ENCODE measurements at places on chromosomes 3 and 15.

DNA sequence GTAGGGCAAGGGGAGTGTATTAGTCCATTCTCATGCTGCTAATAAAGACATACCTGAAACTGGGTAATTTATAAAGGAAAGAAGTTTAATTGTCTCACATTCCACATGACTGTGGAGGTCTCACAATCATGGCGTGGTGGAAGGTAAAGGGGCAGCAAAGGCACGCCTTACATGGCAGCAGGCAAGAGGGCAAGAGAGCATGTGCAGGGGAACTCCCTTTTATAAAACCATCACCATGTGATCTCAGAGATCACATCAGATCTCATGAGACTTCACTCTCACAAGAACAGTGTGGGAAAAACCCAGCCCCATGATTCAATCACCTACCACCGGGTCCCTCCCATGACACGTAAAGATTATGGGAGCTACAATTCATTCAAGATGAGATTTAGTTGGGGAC is 41.4 kb downstream of the SUMF1 start:
- no peak for DNase-seq

DNA sequence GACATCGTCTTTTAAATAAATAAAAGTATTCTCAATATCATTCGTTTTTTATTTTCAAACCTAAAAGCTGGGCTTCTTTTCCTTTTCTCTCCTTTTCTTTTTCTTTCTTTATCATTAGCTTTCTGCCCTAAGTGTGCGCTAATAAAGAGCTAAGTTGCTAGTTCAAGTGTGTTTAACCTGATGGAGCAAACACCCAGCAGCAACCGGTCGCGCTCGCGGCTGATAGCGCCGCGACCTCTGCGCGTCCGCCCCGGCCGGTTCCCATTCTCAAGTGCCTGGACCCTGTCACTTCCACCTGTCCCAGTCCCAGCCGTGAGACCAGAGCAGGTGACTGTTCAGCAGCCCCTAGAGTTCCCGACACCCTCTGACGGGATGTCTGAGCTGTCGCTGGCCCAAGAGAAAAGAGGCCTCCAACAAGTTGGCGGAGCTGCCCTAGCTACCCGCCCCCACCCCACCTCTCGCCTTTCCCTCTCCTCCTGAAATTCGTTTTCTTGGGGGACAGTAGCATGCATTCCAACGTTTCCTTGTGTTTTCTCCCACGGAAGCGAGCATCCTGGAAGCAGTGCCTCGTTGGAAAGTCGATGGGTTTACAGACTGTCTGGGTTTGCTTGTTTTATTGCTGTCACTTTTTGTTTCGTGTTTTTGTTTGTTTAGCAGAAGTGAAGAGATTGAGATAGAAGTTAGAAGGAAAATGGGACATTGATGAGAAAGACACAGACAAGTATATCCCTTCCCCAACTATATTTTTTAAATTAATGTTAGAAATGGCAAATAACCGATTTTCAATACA is 3.1 kb upstream of the MECOM start:
- DNase-seq = no peak

GRCh38 chr15:42704492-42704926 is 32.4 kb downstream of the CDAN1 start:
- peak; percentile 31 for DNase-seq

- DNase-seq = no peak
These were observed 28.4 kb downstream of the CRTC3 start for GRCh38 chr15:90558171-90558573.

- DNase-seq = no peak
These were observed 15.6 kb upstream of the MAGEF1 start for GRCh38 chr3:184727357-184728009.

GRCh38 chr3:136626493-136626892 is 125.7 kb downstream of the STAG1 start:
- DNase-seq = no peak

GRCh38 chr3:142651711-142652110 is 55.5 kb downstream of the PLS1 start:
- DNase-seq = no peak

GRCh38 chr15:75694241-75695182 is 18.1 kb downstream of the CSPG4 start:
- peak; percentile 90 for DNase-seq

DNA sequence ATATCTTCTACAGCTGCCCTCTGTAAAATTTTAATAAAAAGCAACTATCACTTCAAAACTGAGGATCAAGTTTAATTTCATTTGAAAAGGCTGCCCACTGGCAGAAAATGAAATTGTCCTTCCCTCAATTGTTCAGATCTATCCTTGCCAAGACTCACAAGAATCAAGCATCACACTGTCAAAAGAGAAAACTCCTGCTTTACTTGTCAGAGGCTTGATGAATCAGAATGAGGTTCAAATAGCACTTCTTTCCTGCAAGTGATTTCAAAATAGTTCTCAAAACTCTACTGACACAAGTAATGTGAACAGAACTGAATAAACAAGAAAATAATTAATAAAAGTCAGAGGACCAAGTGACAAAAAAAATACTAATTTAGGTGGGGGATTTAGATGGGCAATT is 70.6 kb downstream of the GOLIM4 start:
- peak; percentile 32 for DNase-seq

GRCh38 chr3:177349384-177349783 is 152.1 kb upstream of the TBL1XR1 start:
- DNase-seq = no peak

GRCh38 chr3:174618368-174619080 is 240.6 kb upstream of the NAALADL2 start:
- DNase-seq = no peak

DNA sequence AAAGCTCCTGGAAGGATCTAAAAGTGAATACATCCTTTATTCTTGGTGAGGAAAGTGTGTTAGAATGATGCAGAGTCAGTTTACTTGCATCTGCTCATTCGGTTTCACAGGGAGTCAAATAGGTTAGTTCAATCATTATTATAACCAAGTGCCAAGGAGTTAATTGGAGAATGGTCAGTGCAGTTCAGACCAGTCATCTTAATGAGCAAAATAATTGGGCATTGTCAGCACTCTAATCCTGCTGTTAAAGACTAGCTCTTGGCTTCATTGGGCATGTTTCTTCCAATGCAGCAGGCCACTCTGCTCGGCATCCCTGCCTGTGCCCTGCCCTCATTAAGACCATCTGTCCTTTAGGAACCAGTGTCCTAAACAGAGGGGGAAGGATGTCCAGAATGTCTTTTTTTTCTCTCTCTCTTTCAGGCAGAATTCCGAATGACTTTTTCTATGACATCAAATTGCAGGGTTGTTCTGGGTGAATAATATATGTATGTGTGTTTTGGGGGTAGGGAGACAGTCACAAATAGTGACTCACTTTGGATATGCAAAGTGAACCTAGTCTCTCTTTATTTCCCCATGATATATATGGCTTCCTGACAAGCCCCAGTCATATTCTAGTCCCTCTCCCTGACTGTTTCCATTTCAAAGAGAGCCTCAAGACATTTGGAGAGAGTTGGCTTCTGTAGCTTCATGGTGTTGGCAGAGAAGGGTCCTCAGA is 205.4 kb upstream of the TRIM42 start:
- no peak for DNase-seq

- no peak for DNase-seq
These were observed 40.4 kb upstream of the PXYLP1 start for GRCh38 chr3:141191097-141191749.

- DNase-seq = no peak
These were observed 271.5 kb downstream of the IL5RA start for GRCh38 chr3:2838546-2839157.

DNA sequence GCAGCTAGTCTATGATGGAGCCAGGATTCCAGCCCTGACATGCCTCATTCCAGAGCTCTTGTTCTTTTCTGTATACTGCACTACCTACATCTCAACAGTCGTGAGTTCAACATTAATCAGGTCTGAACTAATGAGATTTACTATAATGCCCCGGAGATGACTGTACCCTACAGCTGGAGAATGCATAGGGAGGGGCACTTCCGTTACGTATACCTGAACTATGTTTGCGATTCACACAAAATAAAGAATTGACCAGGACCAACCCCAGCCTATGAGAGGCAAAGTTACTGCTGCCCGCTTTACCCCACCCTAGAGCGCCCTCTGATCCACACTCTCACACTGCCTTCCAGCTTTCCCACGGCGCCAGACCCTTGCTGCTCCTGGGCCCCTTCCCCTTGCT is 97.0 kb downstream of the IGF2BP2 start:
- no peak for DNase-seq

- no peak for DNase-seq
These were observed 77.3 kb downstream of the CCR1 start for GRCh38 chr3:46130631-46131310.

- no peak for DNase-seq
These were observed 230.5 kb downstream of the UNC13C start for GRCh38 chr15:54208786-54209185.

DNA sequence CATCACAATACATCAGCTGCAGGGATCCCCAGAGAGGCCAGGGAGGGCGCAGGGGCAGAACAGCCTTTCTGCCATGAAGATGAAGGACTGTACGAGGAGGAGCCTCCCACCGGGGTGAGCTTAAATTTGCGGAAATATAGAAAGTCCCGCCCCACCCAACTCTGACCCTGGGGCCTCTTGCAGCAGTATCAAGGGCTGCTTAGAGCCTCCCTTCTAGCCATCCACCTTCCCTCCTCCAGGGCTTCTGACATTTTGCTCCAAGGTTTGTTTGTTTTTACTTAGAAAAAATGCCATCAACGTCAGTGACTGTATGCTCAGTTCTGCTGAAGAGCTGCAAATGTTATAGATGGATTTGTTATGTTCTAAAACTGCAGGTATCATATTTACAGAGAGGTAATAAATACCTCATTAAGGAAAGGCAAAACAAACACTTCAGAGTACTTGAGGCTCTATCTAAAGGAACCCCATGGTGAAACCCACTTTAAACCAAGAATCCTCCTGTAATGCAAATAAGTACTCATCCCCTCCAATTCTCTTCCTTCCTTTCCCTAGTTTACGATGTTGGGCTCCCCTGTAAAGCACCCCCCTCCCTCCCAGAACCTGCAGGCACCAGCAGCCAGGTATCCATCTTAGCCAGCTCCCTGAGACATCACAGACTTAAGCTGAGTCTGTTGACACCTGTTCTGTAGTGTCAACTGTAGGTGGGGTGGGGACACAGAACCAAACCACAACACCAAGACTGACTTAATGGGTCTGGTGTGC is 30.5 kb downstream of the RFTN1 start:
- DNase-seq = no peak

DNA sequence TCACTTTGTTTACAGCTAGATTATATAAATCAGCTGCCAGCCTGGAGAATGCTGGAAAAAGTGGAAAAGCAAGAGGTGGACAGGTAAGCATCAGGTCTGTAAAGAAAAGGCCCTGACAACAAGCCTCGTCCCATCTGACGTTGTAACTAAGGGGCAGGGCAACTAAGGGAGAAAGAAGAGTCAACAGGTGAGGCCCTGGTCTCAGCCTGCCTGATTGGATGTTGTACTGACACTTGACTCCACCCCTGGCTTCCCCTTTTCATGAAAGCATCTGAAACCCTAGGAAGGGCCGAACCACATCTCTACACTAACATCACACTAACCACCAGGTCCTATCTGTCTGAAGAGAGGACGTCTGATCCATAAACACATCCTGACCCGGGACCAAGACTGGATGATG is 357.6 kb upstream of the CFAP20DC start:
- DNase-seq = no peak

DNA sequence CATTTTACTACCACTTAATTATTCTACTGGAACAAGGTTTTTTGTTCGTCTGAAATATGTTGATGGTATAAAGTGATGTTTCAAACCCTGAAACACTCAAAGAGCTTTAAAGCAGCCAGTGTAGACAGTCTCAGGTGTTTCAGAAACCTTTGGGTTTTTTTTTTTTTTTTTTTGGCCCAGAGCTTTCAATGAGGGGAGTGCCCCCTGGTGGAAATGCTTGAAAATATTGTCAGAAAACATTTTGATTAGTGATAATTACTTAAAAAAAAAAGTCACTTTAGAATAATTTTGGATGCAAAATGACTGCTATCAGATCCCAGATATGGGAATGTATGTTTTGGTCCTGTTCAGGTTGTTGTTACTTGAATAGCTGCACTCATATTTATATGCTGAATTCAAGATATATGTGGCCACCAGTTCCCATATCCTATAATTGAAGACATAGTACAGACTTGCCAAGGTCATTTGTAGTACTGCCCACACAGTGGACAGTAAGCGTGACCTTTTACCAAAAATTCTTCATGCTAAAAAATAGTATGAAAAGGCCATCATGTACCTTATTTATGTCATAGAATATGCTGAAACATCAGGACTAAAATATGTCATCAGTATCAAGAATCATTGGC is 35.9 kb downstream of the SATB1 start:
- DNase-seq = no peak

DNA sequence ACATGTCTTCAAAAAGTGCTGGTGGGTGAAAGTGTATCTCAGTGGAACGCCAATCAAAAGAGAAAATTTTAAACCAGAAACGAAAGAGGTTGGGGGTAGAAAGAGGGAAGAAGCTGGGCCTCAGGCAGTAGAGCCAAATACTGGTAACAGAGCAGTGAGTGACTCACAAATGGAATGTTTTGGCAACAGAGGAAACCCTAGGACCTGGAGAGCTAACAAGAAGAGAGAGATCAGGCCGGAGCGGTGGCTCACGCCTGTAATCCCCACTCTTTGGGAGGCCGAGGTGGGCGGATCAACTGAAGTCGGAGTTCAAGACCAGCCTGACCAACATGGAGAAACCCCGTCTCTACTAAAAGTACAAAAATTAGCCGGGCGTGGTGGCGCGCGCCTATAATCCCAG is 450.8 kb upstream of the NAALADL2 start:
- peak; percentile 5 for DNase-seq

DNA sequence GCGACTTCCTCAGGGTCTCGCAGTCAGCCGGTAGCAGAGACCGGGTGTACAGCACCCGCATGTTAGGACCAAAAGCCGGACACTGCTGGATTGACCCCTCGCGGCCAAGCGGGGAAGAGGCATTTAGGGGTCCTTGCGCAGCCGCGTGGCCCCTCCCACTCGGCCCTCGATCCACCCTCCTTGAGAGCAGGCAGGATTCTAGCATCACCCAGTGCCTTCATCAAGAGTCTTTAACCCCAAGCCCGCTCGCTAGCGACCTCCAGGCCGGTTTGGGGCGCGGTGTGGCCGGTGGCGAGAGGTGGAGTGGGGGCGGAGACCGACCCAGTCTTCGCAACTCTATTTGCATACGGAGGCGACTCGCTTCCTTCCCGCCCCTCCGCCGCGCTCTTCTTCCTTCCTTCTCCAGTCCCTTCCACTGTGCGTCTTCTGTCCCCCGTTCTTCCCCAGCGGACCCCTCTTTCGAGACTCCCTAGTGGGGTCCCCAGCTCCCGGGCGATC is at the start of gene ST6GAL1:
Gene ST6GAL1, plus strand, starts transcription at position 384 of the 498 bp plus-strand sequence. CDS start 112,178 bp downstream, outside the sequence.
- no peak for DNase-seq

DNA sequence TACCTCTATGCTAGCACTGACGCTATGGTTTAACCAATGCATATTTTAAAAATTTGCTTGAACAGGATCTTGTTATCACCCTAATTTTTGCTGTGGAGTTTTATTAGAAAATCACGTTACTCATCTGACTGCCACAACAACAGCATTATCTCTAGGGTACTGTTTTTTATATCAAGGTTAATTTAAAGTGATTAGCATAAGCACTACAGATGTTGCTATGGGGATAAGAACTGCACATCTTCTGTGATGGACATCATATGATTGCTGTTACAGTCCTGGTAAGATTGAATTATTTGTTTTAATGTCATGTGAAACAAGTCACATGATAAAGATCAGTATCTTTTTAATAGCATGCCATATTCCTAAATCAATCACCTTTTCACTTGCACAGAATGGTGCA is 492.2 kb upstream of the ROBO2 start:
- no peak for DNase-seq

Measured in AG09309 (cell line).